T-helper 2 cell (primary cell): ENCODE measurements at places on chromosomes 11 and 22.

- no peak for DNase-seq
Measured at GRCh38 chr11:17907046-17907445, 105.8 kb downstream of the SERGEF start.

DNA sequence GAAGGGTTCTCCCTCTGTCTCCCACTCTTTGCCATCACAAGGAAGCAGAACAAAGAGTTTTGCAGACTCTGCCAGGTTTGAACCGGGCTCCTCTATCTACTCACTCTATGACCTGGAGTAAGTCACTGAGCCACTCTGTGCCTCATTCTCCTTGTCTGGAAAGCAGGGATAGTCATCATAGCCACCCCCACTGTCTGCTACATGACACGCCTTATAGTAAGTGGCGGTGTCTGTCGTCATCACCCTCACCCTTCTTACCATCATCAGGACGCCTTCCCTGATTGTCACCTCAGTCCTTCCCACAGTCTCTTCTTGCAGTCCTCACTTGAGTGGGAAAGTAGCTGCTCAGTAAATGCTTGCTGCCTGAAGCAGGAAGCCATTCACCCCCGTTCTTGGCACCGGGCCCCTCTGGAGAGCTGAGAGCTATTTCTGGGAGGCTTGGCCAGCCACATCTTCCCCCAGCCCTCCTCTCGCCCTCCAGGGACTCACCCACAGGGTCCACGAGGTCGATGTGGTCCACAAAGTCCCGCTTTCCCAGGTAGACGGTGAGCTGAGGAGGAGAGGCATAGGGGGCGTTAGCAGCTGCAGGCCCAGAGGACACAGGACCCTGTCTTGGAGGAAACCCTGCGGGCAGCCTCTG, 46.4 kb downstream of the TPBGL start:
- DNase-seq: no peak

- no peak for DNase-seq
Measured at GRCh38 chr22:46525389-46526243, 11.8 kb downstream of the CELSR1 start.

DNA sequence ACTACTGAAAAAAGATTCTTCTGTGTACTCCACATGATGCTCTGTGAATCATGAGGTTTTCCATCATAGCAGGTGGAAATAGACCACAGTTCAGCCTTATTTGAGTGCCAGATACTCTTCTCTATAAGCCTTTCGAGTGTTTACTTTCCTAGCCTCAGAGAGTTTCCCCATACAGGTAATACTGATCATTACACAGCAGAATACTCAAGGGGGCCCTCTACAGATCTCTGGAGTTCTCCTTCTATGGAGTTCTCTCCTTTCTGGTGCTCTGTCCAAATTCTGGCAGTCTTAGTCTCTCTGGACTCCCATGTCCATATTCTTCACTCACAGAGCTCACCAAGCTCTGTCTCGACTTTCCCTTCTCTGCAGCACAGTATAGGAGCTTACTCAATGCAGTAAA, 175.7 kb upstream of the CARD18 start:
- DNase-seq: no peak

GRCh38 chr11:28384418-28384817, 276.2 kb downstream of the METTL15 start:
- DNase-seq: no peak

DNA sequence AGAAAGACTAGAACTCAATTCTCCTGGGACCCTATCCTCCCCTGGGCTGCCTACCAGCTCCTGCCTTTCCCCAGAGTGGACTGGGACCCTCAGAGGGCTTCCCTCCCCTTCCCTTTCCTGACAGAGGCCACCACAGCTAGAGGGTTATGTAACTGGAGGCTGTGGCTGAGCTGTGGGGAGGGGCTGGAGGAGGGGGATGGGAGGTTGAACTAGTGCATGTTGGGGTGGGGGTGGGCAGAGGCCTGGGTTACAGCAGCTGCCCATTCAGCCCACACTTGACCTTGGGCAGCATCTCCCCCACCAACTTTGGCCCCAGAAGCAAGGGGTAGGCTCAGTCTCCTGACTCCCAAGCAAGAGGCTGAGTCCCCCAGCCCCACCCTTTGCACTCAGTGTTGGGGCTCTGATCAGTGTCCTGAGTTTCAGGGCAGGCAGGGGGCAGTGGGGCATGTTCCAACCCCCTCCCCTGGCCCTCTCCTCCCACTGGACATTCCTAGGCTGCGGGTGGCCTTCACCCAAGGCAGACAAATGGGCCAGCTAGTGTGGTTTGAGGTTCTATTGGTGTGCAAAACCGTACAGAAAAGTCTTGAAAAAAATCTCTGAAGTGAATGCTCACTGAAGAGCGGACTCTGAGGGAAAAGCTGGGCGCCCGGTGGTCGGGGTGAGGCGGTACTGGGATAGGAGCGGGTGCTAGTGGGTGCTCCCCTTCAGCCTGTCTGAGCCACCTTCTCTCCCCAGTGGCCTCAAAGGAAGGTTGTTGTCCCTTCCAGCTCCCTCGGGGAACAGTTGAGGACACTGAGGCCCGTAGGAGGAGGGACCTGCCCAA, 3.8 kb downstream of the KCNC1 start:
- DNase-seq: no peak
